ENCODE measurements at places on chromosomes 1 and 21.

DNA sequence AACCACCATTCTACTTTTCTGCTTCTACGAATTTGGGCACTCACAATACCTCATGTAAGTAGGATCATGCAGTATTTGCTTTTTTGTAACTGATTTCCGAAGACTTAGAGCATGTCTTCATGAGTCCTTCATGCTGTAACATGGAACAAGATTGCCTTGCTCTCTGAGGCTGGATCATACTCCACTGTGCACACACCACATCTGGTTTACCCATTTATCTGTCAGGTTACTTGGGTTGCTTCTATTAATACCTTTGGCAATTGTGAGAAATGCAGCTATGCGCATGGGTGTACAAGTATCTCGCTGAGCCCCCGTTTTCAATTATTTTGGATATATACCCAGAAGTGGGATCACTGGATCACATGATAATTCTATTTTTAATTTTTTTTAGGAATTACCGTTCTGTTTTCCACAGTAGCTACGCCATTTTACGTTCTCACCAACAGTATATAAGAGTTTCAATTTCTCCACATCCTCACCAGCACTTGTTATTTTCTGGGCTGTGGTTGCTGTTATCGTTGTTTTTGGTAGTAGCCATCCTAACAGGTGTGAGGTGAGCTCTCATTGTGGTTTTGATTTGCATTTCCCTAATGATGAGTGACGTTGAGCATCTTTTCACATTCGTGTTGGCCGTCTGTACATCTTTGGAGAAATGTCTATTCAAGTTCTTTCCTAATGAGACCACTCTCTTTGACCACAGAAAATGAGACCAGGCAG, 10.7 kb upstream of the SLC2A5 start:
- DNase-seq = no peak

DNA sequence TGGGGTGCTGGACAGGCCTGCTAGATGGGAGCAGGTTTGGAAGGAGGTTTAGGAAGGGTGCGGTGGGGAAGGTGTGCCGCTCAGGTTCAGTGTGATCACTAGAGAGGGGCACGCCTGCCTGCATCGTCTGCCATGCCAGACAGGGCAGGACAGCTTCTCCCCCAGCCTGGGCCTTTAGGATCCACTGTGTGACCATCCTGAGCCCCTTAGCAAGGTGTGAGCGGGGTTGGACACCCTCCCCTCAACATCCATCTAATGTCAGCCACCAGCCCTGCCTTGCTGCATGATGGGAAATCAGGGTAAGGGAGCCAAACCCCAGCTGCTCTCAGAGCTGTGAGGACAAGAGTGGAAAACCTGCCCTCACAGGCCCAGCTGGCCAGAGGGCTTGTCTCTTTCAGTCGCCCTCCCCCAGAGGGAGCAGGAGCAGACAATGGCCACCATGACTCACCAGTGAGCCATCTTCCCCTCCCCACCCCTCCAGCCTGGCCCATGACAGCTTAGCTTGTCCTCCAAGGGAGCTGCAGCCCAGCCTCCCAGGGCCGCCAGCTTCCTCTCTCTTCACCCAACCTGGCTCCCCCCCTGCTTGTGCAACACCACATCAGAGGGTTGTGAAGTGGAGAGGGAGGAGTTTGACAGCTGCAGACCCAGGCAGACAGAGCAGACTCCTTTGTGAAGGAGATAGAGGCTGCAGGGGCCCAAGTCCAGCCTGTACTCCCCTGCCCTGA, 37.0 kb downstream of the NUAK2 start:
- peak; percentile 89 for DNase-seq

GRCh38 chr1:25796811-25797458, 3.1 kb upstream of the SELENON start:
- DNase-seq = peak; percentile 26

DNA sequence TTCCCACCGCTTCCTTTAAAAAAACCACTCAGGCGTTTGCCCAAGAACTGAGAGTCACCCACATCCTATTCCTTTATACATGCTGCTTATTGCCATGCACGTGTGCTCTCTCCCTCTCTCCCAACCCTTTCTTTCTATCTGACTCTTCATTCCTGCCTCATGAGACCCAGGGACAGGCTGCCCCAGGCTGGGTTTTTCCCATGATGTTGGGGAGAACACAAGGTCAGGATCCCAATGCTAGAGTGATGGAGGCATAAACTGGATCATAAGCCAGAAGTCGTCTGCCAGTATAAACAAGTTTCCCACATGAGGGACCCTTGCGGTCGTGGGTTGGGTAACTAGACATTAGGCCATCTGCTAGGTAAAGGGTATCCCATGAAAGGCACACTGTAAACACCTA, 64.9 kb downstream of the CD2 start:
- no peak for DNase-seq

- no peak for DNase-seq
These were observed 38.2 kb downstream of the ZBTB40 start for GRCh38 chr1:22489823-22490222.

- no peak for DNase-seq
These were observed 851.2 kb upstream of the ADAMTS5 start for GRCh38 chr21:27817902-27818623.

DNA sequence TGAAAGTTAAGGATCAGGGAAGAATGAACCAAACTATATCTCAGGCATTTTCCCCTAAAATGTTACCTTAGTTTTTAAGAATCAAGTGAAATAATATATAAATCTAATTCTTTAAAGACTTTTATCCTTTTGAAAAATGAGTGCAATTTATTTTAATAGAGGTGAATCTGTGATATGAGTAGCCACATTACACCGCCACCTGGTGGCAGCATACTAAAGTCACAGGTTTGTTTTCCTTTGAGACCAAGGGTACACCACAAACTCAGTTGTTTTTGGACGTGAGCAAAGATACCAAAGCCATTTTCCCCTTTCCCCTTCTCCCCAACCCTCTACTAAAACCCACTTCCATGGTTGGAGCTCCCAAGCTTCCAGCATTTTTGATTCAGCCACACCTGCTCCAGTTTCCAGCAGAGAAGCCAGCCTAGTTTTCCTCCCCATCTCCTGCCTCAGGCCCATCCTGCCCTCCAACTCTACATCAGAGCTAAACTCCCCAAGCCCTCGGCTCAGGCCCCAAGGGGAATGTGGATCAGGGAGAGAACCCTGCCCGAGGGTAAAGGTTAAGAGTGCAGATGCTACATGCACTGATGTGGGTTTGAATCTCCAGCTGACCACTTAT, 22.9 kb upstream of the LDLRAP1 start:
- DNase-seq = no peak

DNA sequence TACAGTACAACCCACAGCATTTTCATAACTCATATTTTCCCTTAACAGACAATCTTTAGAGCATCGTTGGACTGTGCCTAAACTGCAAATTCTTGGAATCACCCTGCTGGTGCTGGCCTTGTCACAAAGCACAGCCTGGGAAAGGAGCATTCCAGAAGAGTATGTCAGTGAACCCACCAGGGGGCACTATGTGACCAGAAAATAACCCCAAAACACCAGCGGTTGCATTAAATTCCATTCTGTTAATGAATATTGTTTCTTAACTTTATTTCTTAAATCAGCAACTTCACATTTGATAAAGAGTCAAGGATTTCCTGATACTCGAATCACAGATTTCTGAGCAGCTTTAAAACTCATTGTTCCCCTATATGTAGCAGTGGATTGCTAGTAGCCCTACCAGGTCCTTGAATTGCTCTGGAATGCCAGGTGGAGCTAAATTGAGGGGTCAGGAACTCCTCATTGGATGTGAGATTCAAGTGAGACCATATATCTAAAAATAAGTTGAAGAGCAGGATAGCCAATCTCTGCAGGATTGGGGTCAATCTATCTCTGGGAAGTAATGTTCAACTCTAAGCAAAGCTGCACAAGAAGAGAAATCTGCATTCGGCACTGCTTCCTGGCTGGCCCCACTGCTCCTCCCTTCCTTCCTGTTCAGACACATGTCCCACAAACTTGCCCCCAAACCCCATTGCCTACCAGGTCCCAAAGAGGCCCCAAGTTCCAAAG, 12.7 kb upstream of the RAB4A start:
- DNase-seq = no peak

DNA sequence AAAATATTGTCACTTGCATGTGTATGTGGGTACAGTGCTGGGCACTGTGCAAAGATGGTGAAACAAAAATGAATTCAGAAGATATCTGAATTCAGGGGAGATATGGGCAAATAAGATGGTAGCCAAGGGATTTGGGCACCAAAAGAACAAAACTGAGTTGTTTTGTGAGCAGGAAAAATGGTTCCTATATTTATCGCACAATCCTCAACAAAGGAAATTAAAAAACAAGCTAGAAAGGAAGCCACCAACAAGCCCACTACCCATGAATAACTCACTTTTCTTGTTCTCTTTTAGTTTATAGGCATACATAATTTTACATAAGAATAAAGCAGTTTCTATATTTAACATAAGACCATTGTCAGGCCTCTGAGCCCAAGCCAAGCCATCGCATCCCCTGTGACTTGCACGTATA, 40.7 kb upstream of the VASH2 start:
- DNase-seq = no peak

DNA sequence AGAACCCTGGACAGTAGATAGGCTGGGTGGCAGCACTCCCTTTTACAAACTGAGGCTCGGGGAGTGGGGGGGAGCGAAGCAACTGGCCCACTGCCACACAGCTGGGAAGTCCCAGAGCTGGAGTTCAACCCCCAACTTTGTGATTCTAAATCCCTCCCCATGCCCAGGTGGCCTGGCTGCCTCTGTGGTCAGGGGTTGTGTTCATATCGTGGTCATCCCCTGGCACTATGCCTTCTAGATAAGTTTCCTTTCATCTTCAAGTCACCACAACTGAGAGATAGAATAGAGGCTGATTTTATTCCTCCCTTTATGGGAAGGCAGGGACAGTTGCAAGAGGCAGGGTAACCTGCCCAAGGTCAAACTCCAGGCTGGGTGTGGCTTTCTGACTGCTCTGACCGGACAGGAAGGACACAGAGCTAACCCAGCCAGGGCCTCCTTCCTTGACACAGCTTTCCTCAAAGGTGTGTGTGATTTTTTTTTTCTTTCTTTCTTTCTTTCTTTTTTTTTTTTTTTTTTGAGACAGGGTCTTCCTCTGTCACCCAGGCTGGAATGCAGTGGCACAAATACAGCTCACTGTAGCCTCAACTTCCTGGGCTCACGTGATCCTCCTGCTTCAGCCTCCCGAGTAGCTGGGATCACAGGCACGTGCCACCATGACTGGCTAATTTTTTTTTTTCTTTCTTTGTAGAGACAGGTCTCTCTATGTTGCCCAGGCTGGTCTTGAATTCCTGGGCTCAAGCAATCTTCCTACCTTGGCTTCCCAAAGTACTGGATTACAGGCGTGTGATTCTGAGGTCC, 18.4 kb upstream of the TNFRSF1B start:
- no peak for DNase-seq

GRCh38 chr21:43370888-43371570, 55.9 kb downstream of the SIK1 start:
- DNase-seq = no peak

DNA sequence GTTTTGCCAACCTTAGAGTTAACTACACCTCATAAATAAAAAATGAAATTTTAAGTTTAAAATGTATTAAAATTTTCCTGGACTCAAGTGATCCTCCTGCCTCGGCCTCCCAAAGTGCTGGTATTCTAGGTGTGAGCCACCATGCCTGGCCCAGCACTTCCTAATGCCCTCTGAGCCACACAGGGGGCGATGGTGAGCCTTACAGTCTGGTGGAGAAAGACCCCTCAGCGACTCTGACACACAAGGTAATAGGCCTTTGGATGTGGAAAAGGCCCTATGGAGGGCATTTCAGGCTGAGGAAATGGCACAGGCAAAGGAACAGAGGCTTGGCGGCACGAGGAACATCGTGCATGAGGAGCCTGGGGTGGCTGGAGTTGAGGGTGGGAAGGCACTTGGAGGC, 6.7 kb downstream of the CITED4 start:
- no peak for DNase-seq

DNA sequence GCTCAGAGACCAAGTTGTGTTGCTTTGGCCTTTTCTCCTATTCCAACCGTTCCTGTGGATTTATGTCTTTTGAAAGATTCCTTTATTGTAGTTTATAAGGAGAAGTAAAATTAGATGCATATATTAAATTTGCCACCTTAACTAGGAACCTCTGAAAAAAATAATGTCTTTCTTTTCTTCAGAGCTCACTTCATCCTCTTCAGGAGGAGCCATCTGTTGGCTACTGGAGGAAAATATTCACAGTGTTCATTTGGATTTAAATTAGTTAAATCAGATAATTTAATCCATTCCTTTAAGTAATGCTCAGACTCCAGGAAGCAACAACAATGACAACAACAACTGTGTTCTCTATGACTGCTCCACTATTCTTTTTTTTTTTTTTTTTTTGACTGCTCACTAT, 164.0 kb downstream of the FASLG start:
- no peak for DNase-seq

GRCh38 chr1:200771625-200772555, 33.2 kb downstream of the CAMSAP2 start:
- no peak for DNase-seq

- peak; percentile 90 for DNase-seq
These were observed at the start of gene ZNF644 for GRCh38 chr1:91021686-91022517. Gene ZNF644 (minus strand): TSS chr1:91022035. CDS start chr1:90982353, 39,682 bp downstream.

GRCh38 chr1:75785320-75785982, 605 bp upstream of the RABGGTB start:
- DNase-seq = no peak

DNA sequence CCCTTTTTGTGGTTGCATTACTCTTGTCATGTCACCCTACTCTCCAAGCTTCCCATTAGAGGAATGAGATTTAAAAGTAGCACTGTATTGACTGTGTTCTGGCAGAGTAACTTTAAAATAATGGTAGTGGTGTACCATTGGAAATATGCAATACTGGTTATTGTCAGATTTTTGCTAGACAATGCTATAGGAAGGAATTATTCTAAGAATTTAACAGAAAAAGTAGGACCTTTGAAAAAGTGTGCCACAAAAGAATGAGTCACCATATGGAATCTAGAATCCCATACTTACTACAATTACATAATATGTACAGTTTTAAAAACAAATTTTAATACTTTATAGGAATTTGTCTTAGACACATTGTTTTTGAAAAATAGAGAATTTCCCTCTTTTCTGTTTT, 13.8 kb downstream of the MIER1 start:
- DNase-seq = no peak

- peak; percentile 76 for DNase-seq
These were observed 1.7 kb upstream of the FYB2 start for GRCh38 chr1:56820755-56821461.

- DNase-seq = no peak
These were observed 143.9 kb downstream of the KAZN start for GRCh38 chr1:14742181-14742980.

GRCh38 chr1:226635456-226635941, 86.9 kb downstream of the STUM start:
- DNase-seq = no peak

GRCh38 chr21:28513428-28513827, 479.2 kb downstream of the LTN1 start:
- DNase-seq = no peak

Measured in hypothalamus (tissue), 51 donors.